ENCODE measurements at places on chromosomes 6 and 20. TPM values are rescaled to one million over a fixed set of nuclear protein-coding genes. Genes with fewer than 3 reads are reported as not detected.

The UBD gene
- total RNA-seq, result not detected

The DOP1A gene
- total RNA-seq, result 9.4 TPM

DNA sequence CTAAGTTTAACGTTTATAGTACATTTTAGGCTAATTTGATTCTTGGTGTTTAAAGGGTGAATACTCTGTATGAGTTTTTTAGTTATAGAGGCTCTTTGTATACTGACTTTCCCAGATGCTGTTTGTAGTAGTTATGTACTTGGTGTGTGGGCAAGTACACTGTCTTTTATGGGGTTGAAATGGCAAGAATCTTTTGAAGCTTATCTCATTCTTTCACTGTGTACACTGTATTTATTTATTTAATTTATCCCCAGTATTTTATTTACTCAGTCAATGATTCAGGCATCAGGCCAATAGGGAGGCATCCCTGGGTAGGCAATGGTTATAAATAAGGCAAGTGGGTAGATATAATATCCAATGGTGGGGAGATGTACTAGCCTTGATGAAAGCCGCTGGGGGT, 277.0 kb upstream of the PTCHD4 start:
- no peak for DNase-seq

DNA sequence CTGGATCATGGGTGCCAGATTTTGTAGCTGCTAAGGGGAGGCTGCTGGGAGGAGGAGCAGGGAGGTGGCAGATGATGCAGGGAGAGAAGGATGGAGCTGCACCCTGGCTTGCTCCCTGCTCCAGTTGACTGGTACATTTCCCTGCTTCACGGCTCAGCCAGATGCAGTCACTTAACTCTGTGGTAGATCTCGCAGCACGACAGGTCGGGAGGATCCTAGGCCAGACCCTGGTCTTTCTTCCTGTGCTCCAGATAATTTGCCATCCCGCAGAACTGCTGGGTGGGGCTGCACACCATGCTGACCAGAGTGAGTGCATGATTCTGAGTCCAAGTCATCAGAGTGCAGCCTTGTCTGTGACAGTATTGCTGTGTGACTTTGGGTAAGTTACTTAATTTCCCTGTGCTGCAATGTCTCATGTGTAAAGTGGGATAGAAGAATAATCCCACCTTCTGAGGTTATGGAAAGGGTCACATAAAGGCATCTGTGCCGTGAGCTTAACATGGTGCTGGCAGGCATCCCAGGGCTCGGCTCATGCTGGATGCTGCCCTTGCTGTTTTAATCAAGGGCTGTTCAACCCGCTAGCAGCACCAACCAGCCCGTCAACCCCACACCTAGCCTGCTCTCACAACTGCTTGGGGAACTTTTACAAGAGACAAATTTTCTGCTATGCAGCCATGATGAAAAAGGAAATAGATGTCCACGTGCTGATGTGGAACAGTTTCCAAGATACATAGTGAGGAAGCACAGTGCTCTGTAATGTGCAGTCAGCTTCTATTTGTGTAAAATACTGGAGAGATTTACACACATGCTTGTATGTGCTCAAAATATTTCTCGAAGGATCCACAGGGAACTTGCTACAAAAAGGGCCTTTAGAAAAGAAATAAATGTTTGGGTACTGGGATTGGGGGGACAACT, 257.9 kb downstream of the CDH26 start:
- no peak for DNase-seq

DNA sequence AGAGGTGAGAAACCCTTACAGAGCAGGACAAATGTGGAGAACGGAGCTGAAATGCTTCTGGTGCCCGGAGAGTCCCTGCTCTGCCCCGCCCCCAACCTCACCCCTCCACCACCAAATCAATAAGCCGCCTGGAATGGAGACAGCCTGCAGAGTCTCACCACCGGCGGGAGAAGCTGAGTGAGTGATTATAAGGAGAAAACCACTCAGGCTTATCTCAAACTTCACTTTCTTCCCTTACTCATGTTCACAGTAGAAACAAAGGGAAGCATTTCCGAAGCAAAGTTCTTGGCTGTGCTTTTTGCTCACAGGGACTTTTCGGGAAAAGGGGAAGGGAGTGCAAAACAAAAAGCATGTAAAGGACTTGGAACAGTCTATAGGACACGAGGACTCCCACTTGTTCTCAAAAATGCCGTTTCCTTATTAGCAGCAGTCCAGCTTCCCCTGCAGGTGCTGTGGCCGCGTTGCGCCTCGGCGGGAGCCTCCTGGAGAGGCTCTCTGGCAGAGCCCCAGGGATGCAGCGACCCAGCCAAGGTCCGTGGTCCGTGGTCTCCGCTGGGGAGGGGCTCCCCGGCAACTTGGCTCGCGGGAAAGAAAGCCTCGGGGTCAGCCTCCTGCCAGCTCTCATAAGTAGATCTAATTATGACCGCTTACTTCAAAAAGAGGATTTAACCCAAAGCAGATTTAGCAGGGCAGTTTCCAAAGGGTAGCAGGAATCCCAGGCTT, 64.8 kb upstream of the TMEM30A start:
- DNase-seq, result no peak

GRCh38 chr6:20183706-20184105, 28.6 kb downstream of the MBOAT1 start:
- DNase-seq, result no peak
